ENCODE measurements at places on chromosomes 2 and 18.

GRCh38 chr2:160505256-160505655, 11.6 kb upstream of the RBMS1 start:
- DNase-seq: no peak

DNA sequence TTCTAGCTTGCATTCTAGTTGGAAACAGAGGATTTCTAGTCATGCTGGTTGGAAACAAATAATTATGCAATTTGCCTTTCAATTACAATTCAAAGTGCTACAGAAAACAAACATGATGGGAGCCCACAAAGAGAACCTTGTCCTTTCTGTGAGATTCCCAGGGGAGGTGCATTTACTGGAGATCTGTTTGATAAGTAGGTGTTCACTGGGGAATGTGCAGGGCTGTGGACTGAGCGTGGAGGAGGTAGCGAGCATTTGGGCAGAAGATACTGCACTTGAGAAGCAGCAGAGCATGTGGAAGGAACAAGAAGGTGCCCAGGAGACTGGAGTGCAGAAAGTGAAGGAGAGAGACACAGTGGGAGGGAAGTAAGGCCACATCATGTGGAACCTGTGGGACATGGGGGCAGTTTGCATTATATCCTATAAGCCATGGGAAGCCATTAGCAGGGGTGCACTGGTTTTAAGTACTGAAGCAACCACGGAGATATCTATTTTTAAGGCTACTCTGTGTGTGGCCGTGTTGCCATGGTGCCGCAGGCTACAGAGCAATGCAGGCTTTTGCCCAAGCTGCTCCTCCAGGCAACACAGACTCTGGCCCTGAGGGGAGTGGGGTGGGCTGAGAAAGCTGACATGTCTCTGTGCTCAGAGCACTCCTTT, 154.0 kb downstream of the ANTXR1 start:
- no peak for DNase-seq

- no peak for DNase-seq
Measured at GRCh38 chr2:221075203-221075602, 496.9 kb downstream of the EPHA4 start.

DNA sequence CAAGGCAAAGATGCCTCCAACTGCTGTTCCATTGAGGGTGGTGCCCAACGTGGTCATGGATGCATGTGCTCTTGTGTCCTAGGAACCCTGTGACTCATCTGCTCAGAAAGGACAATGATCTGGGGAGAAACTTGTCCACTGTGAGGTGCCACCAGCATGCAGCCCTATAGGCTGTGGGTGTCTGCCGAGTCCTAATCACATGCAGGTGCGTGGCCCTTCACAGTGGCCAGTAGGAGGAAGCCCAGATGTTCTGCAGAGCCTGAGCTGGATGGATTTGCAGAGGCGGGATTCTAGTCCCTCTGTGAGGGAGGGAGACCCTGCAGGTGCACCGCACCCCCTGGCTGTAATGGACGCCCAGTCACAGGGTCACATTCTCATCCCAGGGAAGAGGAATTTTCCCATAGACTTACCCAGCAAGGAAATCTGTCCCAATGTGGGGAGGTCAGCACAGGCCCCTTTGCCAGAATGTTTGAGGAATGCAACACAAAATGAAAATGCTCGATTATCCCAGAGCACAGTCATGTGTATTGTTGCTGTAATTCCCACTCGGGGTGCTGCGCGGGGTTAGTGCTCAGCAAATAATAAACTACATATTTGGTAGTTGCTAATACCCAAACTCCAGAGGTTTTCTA, 13.9 kb downstream of the GDF7 start:
- no peak for DNase-seq

DNA sequence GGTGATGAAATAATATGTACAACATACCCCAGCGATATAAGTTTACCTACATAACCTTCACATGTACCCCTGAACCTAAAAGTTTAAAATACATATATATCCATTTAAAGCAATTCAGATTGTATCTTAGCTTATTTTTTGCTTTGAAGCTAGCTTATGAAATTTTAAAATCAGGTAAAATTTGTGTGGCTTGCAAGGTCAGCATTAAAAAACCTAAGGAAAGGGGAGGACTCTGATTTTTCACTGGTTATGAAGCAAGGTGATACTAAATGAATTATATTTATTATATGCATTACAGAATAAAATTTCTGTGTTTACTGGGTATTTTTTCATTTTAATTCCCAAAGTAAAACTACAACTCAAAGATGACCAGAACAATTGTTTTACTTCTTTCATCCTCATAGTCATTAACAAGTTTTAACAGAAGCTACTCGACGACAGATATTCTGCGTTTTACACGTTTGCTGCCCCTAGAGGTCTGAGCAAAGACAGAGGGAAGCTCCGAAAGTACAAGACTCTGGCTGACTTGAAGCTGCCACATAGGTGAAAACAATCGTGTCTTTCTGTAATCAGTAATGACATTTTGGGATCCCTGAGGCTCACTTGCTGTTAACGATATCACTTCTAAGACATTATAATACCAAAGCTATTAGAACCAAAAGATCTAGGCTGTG, 17.1 kb downstream of the PKP4 start:
- DNase-seq: no peak

DNA sequence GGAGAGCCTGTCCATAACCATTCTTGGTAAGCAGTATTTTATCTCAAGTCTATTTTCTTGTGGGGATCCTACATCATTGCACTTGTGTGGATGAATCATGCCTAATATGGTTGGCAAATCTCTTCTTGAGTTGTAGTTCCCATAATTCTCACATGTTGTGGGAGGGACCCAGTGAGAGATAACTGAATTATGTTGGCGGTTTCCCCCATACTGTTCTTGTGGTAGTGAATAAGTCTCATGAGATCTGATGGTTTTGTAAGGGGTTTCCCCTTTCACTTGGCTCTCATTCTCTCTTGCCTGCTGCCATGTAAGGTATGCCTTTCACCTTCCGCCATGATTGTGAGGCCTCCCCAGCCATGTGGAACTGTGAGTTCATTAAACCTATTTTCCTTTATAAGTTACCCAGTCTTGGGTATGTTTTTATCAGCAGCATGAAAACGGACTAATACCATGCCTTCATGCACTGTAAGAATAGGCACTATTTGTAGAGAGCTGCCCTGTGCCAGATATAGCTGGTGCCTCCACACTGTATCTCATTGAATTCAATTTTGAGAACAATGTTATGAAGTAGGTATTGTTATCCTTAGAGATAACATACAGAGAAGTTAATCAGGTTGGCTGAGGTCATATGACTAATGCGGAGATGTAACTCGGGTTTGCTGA, 148.3 kb downstream of the PLCL1 start:
- no peak for DNase-seq

DNA sequence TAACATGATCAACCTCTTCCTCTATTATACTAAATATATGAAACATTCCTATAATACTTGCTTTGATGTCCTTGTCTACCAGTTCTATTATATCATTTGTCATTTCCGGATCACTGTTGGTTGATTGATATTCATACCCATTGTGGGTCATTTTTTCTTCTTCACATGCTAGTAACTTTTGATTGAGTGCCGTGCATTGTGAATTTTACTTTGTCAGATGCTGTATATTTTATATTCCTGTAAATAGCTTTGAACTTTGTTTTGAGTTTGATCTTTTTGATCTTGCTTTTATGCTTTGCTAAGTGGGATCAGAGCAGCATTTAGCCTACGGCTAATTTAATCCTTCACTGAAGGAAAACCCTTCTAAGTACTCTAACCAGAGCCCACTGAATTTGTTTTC, 168.9 kb upstream of the RAB6C start:
- no peak for DNase-seq

DNA sequence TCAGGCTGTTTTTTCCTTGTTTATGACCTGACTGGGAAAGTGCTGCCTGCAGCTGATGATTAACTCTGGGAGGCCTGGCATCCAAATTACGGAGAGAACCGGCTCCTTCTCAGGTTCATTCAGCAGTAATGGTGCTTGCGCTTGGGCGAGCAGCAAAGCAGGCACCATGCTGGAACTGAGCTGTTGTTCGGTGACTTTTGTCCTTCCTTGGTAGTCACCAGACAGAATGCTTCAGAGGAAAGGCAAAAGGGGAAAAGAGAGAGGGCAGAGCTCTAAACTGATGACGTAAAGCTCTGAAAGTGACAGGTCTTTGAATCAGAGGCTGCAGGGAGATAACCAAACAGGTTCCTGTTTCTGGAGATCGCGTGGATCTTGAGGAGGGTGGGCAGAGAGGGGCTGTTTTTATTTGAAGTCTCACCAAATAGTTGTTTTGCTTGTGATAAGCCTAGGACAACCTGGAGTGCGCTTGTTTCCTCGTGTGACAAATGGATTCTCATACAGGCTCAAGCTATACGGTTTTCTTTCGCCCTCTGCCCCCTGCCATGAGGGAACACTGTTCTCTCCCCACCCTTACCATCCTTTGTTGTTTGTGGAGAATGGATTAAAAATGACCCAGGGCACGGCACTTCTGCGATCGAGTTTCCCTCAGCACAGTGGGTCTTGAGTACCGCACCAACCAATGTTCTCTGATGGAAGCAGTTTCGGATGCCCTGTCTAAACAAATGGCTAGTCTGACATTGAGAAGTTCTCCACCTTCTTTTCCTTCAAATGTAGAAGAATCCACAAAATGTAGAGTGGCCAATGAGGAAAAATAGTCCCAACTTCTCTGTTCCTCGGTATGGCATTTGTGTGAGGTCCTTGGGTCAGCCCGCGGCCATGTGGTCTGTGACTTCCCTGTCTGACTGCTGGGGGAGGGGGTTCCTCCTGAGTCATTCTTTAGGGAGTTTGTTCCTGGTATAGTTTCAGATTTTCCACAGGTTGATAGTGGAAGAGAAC, 1.3 kb downstream of the RASGRP3 start:
- DNase-seq: no peak

DNA sequence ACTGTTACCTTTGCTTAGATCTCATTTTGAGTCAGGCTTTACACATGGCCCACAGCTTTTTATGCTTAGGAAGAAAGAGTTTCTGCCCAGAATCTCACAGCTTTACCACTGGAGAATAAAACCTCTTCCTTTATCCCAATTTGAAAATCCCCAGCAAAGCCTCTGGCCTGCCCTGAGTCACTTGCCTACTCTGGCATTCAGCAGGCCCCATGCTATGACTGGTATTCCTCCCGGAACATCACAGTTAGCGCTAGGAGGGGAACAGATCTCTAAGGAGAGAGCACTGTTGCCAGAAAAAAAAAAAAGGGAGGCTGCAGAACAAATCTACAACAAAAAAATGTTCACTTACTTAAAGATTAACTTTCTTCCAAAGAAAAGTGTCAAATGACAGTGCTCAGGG, 152.9 kb upstream of the DNMT3A start:
- no peak for DNase-seq

DNA sequence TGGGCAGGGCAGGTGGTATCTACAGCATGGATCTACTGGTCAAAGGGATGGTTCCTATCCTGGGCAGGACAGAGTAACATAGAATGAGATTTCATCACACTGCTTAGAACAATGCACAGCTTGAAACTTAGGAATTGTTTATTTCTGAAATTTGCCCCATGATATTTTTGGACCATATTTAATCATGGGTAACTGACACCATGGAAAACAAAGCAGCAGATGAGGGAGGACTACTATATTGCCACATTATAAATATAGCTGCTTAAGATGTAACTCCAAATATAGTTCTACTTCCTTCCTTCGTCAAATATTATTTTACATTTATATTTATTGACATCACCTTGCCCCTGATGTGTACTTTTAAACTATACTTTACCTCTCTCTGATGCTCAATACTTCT, 254.7 kb downstream of the PTPRM start:
- no peak for DNase-seq

- no peak for DNase-seq
Measured at GRCh38 chr2:234588054-234588430, 91.2 kb upstream of the ARL4C start.

GRCh38 chr18:23114911-23115310, 20.4 kb upstream of the CABLES1 start:
- DNase-seq: no peak

DNA sequence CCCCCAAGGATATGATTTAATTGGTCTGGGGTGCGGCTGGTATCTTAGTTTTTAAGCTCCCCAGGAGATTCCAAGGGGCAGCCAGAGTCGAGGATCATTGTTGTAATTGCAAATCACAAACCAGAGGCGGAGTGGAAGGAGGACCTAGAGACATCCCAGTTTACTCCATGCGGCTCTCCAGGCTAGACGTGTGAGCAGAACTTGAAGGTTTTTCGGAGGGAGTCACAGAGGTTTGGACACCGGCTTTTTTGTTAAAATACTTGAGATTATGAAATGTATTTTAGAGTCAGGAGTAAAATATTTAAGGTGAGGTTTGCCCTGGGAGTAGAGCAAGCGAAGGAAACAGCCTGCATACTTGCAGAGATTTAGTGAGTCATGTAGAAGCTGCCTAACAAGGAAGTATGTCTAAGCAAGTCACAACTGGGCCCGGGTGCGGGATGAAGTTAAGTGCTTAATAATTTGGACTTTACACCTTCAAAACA, 39.5 kb downstream of the TGOLN2 start:
- DNase-seq: no peak

DNA sequence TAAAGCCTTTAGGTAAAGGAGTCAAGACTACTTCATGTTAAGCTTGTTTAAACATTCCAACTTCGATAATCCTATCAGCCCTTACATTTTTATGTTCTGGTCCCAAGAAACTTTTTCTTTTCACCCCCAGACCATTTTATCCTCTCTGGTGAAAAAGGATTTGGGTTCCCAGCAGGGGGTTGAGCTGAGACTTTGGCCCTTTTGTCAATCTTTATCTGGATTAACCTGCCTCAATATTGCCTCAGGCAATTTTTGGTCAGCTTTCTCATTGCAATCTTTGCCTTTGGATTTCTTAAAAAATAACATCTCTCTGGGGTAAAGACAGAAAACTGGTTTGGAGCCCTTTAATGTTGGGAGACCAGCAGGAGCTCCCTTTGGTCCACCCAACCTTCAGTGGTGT, 33.9 kb upstream of the CSRNP3 start:
- DNase-seq: no peak

- DNase-seq: no peak
Measured at GRCh38 chr2:122516775-122517174, 761.3 kb downstream of the TSN start.
